ENCODE measurements at places on chromosomes 4 and X. TPM values are rescaled to one million over a fixed set of nuclear protein-coding genes. Genes with fewer than 3 reads are reported as not detected.

DNA sequence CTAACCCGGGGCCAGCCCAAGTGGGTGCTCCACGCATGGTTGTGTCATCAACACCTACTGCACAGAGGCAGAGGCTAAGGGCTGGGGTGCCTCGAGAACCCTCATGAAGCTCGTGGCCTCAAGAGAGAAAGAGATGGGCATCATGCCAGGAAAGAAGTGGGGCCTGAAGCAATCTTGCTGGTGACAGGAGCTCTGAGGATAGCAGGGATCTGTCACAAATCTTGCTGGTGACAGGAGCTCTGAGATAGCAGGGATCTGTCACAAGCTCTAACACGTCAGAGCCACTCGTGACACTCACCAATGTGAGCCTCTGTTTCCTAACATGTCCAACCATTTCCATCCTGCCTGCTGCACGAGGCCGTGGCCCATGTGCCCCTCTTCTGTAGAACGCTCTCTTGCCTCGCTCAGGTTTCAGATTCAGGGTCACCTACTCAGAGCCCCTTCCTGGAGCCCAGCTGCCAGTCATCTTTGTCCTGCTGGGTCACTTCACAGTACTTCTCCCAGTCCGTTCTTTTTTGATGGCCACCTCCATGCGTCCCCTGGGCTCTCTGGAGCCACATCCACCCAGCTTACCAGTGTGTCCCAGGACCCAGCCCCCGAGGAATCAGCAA is 21.1 kb downstream of the PNMA6E start:
- H3K4me1 ChIP-seq = peaks cover 40% of the 10 kb centered on the region
- no peak overlapping the region for H3K27ac ChIP-seq
- H3K27me3 ChIP-seq = no peaks in the 10 kb centered on the region

DNA sequence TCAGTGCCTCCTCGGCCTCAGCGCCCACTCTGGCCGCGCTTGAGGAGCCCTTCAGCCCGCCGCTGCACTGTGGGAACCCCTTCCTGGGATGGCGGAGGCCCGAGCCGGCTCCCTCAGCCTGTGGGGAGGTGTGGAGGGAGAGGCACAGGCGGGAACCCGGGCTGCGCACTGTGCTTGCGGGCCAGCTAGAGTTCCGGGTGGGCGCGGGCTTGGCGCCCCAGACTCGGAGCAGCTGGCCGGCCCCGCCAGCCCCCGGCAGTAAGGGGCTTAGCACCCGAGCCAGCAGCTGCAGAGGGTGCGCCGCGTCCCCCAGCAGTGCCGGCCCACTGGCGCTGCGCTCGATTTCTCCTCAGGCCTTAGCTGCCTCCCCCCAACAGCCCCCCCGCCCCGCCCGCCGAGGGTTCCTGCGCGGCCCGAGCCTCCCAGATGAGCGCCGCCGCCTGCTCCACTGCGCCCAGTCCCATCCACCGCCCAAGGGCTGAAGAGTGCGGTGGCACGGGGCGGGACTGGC is 1137.0 kb downstream of the PCDH18 start:
- H3K36me3 ChIP-seq = no peaks in the 10 kb centered on the region
- no peak for DNase-seq
- no peaks in the 10 kb centered on the region for H3K4me1 ChIP-seq
- H3K27me3 ChIP-seq = no peaks in the 10 kb centered on the region
- H3K27ac ChIP-seq = no peak overlapping the region
- H3K4me3 ChIP-seq = no peak overlapping the region

The EPGN gene
- total RNA-seq = 14.2 TPM

DNA sequence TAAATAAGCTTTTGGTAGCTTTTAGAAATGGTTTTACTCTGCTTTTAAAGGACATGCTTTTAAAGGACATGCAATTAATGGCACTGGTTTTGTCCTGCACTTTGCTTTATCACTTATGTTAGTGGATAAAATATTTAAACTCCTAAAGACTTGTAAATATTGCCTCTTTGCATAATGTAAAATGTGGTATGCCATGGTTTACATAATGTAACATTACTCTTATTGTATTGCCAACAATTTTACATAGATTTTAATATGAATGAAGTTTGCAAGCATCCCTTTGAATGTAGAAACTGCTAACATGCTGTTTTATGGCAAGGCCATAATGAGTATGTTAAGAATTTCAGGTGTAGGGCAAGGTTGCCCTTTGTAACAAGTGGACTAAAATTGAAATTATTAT is 118.4 kb downstream of the CHIC1 start:
- DNase-seq = no peak
- no peaks in the 10 kb centered on the region for H3K27me3 ChIP-seq
- H3K4me3 ChIP-seq = no peak overlapping the region
- no peaks in the 10 kb centered on the region for H3K36me3 ChIP-seq
- H3K4me1 ChIP-seq = no peaks in the 10 kb centered on the region
- H3K27ac ChIP-seq = no peak overlapping the region

GRCh38 chr4:82728301-82728700 is 70.3 kb downstream of the SCD5 start:
- peaks cover 4% of the 10 kb centered on the region for H3K36me3 ChIP-seq
- H3K27ac ChIP-seq = no peak overlapping the region
- H3K4me3 ChIP-seq = no peak overlapping the region
- H3K27me3 ChIP-seq = no peaks in the 10 kb centered on the region
- peaks cover 28% of the 10 kb centered on the region for H3K4me1 ChIP-seq
- DNase-seq = no peak

The GSX2 gene
- total RNA-seq = not detected
